ENCODE measurements at places on chromosomes 7 and 10.

- DNase-seq = no peak
Measured at GRCh38 chr10:133359554-133359971, 1.7 kb upstream of the FUOM start.

- no peak for DNase-seq
Measured at GRCh38 chr7:300546-301290, 10.7 kb downstream of the FOXL3 start.

DNA sequence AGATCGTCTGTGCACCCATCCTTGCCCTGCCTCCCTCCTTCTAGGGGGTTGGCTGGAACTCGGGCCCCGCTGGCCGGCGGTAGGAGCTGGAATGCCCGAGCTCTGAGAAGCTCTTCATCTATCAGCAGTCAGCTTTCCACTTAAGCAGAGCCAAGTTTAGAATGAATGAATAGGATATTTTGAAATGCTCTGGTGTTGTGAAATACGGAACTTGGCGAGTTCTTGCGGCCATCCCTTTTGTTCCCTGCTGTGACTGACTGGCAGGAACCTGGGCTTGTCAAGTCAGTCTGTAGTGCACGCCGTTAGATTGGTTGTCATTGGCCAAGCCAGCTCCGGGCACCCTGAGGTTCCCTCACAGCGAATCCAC lies 33.3 kb downstream of the FOXK1 start:
- no peak for DNase-seq

- peak; percentile 76 for DNase-seq
Measured at GRCh38 chr10:101297901-101298486, 56.0 kb upstream of the BTRC start.

DNA sequence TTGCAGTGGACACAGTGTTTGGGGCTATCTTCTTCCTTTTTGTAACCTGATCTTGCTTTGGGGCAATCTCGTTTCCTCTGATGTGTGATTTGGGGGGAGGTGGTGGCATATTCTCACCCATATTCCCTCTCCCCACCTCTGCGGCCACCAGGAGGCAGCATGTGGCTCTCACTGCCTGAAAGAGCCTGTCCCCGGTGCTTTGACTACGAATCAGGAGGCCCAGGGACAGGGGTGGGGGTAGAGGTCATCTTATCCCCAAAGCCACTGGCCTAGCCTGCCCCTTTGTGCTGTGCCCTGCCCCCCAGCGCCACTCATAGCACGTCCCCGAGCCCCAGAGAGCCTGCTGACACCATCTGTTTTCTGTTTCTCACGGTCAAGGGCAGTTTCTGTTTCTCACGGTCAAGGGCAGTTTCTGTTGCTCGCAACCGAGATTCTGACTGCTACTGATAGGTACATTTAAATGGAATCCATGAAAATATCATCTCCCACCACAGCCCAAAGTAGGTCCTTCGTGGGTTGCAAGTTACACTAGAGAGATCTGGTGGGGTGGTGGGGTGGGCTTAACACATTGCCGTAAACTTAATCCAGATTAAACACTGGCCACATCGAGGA lies 28.2 kb downstream of the PHYH start:
- peak; percentile 61 for DNase-seq

DNA sequence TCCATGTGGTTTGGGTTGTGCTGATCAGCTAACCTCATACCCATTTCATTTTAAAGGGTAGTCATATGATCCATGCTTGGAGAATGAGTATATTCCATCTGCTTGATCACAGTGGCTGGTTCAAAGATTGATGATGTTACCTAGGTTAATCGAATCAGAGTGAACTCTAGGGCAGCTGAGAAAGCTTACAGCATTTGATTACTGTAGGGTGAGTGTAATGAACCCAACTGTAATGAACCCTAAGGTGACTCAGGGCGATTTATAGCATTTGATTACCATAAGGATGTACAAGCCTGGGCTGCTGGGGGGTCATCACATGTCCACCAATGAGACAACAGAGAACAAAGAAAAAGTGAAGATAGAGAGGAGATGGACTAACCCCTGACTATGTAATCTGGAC lies 523.1 kb downstream of the ADRA2A start:
- DNase-seq = no peak

GRCh38 chr7:94160719-94161435 lies 156.7 kb upstream of the BET1 start:
- no peak for DNase-seq

DNA sequence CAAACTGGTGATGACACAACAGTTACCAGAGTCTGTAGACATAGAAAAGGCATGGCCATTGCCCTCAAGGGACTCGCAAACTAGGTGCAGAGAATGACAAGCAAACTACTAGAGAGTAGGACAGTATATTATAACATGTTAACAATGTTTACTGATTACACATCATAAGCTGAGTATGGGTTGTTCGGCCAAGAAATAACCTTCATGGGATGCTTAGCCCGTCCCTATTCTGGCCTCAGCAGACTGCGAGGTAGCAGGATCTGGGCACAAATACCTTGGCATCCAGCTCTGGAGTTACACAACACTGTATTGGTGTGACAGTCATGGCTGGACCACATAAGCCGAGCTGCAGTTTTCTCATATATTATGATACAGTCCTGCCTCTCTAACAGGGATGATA lies 51.4 kb downstream of the ABCB4 start:
- no peak for DNase-seq

GRCh38 chr7:85396676-85397075 lies 209.8 kb upstream of the SEMA3D start:
- no peak for DNase-seq

- DNase-seq = peak; percentile 41
Measured at GRCh38 chr7:6271060-6271658, 1.3 kb downstream of the CYTH3 start.

GRCh38 chr10:48926764-48927540 lies 12.7 kb downstream of the LRRC18 start:
- no peak for DNase-seq

- DNase-seq = no peak
Measured at GRCh38 chr10:101655570-101655969, 39.4 kb downstream of the FBXW4 start.

GRCh38 chr7:132207782-132208181 lies 368.5 kb downstream of the PLXNA4 start:
- no peak for DNase-seq

DNA sequence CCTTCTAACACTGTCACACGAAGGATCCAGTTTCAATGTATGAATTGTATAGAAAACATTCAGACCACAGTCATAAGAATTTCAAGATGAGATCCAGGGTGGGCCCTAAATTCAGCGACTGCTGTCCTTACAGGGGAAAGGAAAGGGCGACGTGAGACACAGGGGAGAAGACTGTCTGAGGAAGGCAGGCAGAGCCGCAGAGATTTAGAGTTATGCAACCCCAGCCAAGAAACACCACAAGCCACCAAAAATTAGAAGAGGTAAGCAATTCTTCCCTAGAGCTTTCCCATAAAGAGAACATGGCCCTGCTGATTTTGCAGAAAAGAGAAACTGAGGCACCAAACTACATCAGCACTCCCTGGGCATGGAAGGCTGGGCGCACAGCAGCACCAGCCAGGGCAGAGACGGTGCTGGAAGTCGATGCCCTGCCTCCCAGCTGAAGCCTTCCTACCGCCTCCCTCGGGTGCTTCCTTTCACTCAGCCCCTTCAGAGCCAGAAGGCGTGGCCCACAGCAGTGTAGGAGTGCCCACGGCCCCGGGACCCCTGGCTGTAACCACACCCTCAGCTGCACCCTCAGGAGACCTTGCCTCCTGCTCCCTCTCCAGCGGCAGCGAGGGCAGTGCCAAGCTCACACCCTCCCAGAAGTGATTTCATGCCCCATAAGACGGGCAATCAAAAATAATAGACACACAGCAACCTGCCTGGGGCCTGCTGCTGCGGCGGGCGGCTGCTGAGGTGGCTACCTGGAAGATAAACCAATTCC lies 81.0 kb upstream of the LRRC4 start:
- DNase-seq = no peak

Data from activated CD8-positive, alpha-beta memory T cell treated with anti-CD3 and anti-CD28 coated beads, Interleukin-2, amount 50 U/mL, for 4 hours (primary cell).